ENCODE measurements at places on chromosomes 11 and 22. TPM values are rescaled to one million over a fixed set of nuclear protein-coding genes. Genes with fewer than 3 reads are reported as not detected.

The CALCA gene
- 0.35 TPM for total RNA-seq

The PNPLA3 gene
- total RNA-seq, result 1.5 TPM

The TRIM66 gene
- total RNA-seq, result 1.7 TPM

The CRYBB2 gene
- total RNA-seq, result not detected

The PDE2A gene
- total RNA-seq, result 1.0 TPM

The GLYAT gene
- not detected for total RNA-seq

The PPME1 gene
- 48.8 TPM for total RNA-seq
